Thyroid gland (tissue), 4 donors: ENCODE measurements at places on chromosomes 13 and 19. TPM values are rescaled to one million over a fixed set of nuclear protein-coding genes. Genes with fewer than 3 reads are reported as not detected.

SKA3 gene
- total RNA-seq, result 1.3 TPM

- H3K36me3 ChIP-seq, result no peaks in the 10 kb centered on the region
- H3K4me3 ChIP-seq, result no peak overlapping the region
- no peak overlapping the region for H3K27ac ChIP-seq
- H3K4me1 ChIP-seq, result no peaks in the 10 kb centered on the region
- no peaks in the 10 kb centered on the region for H3K27me3 ChIP-seq
Measured at GRCh38 chr19:43806848-43807247, 4.6 kb upstream of the LYPD5 start.

LRRC25 gene
- 7.1 TPM for total RNA-seq

DNA sequence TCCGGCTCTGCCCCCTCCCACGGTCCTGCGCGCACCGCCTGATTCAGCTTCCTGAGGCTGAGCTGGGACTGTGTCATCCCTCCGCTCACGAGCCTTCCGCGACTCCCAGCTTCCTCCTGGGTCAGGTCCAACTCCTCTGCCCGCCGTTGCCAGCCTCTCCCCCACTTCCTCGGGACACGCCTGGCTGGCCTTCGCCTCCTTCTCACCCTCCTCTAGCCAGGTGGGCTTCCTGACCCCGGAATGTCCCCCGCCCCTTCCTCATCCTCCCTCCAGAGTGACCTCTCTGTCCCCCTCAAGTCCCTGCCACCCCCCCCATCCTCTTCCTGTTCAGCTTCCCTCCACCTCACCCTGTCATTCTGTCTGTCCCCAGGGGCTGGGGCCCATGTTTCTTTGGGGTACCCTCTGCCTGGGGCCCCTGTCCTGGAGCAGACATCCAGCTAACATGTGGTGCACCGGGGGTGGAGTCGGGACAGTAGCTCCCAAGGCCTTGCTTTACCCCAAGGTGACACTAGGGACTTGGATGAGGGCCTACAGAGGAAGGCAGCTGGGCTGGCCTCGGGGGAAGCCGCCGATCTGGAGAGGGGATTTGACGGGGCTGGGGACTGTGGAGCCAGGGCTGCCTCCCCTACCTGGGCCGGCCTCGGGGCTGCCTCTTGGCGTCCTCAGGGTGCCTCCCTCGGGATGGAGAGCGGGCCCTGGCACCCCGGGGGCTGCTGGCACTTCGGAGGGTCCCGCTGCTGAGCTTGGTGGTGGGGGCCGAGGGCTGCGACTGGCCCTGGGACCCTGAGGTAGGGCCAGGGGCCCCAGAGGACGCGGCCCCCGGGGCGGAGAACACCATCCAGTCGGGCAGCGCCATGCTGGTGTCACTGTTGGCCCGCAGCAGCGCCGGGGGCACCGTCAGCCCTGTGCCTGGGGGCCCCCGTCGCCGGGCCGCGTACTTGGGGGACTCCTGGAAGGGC, 16.5 kb downstream of the SHANK1 start:
- no peak overlapping the region for H3K4me3 ChIP-seq
- no peaks in the 10 kb centered on the region for H3K36me3 ChIP-seq
- DNase-seq, result no peak
- H3K4me1 ChIP-seq, result no peaks in the 10 kb centered on the region

- no peaks in the 10 kb centered on the region for H3K4me1 ChIP-seq
- no peaks in the 10 kb centered on the region for H3K36me3 ChIP-seq
- H3K4me3 ChIP-seq, result no peak overlapping the region
- no peak overlapping the region for H3K27ac ChIP-seq
- DNase-seq, result no peak
Measured at GRCh38 chr13:20206698-20207235, 14.0 kb upstream of the GJB2 start.

IQCN gene
- 9.5 TPM for total RNA-seq

TLE6 gene
- 11.1 TPM for total RNA-seq

GRCh38 chr13:113656831-113657671, 947 bp downstream of the ATP4B start:
- no peak overlapping the region for H3K4me3 ChIP-seq
- H3K4me1 ChIP-seq, result no peaks in the 10 kb centered on the region
- H3K36me3 ChIP-seq, result no peaks in the 10 kb centered on the region
- no peaks in the 10 kb centered on the region for H3K27me3 ChIP-seq
- no peak overlapping the region for H3K27ac ChIP-seq

RGL3 gene
- total RNA-seq, result 136 TPM

DNA sequence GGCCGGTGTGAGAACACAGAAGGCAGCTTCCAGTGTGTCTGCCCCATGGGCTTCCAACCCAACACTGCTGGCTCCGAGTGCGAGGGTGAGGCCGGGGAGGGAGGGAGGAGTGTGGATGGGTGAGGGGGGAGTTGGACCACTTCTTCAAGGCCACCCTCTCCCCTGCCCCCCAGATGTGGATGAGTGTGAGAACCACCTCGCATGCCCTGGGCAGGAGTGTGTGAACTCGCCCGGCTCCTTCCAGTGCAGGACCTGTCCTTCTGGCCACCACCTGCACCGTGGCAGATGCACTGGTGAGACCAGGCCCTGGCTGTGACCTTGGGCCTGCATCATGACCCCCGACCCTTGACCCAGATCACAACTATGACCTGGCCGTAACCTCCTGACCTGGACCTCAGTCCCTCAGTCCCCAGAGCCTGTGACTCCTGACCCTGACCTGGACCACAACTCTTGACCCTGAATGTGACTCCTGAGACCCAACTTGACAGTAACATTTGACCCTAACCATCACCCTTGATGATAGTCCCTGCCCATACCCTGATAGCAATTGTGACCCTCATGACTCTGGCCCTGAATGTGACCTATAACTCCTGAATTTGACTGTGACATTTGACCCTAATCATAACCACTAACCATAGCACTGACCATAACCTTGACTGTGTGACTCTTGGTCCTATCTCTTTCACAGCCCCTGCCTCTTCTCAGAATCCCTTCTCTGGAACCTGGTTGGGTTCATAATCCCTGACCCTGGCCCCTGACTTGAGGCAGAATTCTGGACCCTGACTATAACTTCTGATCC, 10.9 kb downstream of the LTBP4 start:
- H3K4me1 ChIP-seq, result peaks cover 12% of the 10 kb centered on the region
- no peak overlapping the region for H3K27ac ChIP-seq
- H3K4me3 ChIP-seq, result no peak overlapping the region
- no peaks in the 10 kb centered on the region for H3K36me3 ChIP-seq
- H3K27me3 ChIP-seq, result no peaks in the 10 kb centered on the region

GRCh38 chr13:43880926-43881325, 1.2 kb downstream of the LACC1 start:
- no peak for DNase-seq
- H3K36me3 ChIP-seq, result no peaks in the 10 kb centered on the region
- H3K27me3 ChIP-seq, result no peaks in the 10 kb centered on the region
- no peak overlapping the region for H3K4me3 ChIP-seq

ZNF845 gene
- 6.2 TPM for total RNA-seq

ICAM4 gene
- total RNA-seq, result not detected

ABHD17A gene
- 134 TPM for total RNA-seq

GRCh38 chr13:44752164-44752563, 176.0 kb upstream of the TSC22D1 start:
- H3K27ac ChIP-seq, result no peak overlapping the region
- no peak for DNase-seq
- H3K4me1 ChIP-seq, result no peaks in the 10 kb centered on the region
- H3K27me3 ChIP-seq, result no peaks in the 10 kb centered on the region
- no peaks in the 10 kb centered on the region for H3K36me3 ChIP-seq

- H3K4me3 ChIP-seq, result peak overlapping the region; percentile 54
- H3K27me3 ChIP-seq, result no peaks in the 10 kb centered on the region
- DNase-seq, result peak; percentile 93
- peak overlapping the region; percentile 96 for H3K27ac ChIP-seq
- H3K36me3 ChIP-seq, result no peaks in the 10 kb centered on the region
Measured at GRCh38 chr19:18291590-18292461, 10.4 kb upstream of the JUND start.

DNA sequence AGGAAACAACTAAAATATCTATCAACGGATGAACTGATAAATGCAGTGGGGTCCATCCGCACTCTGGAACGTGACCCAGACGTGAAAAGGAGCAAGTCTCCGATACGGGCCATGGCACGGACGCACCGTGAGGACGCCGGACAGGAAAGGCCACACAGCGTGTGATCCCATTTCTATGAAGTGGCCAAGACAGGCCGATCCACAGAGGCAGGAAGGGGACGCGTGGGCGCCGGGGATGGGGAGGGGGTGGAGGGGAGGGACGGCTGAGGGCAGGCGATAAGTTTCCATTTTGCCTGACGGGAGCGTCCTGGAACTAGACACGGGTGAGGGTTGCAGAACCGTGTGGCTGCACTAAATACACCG, 13.8 kb downstream of the SHC2 start:
- no peak for DNase-seq
- H3K27ac ChIP-seq, result no peak overlapping the region
- no peaks in the 10 kb centered on the region for H3K36me3 ChIP-seq
- H3K4me3 ChIP-seq, result no peak overlapping the region

- no peak overlapping the region for H3K4me3 ChIP-seq
- no peak for DNase-seq
- H3K4me1 ChIP-seq, result no peaks in the 10 kb centered on the region
Measured at GRCh38 chr13:59658027-59658737, 505.5 kb downstream of the DIAPH3 start.

PLIN5 gene
- 4.1 TPM for total RNA-seq

DNA sequence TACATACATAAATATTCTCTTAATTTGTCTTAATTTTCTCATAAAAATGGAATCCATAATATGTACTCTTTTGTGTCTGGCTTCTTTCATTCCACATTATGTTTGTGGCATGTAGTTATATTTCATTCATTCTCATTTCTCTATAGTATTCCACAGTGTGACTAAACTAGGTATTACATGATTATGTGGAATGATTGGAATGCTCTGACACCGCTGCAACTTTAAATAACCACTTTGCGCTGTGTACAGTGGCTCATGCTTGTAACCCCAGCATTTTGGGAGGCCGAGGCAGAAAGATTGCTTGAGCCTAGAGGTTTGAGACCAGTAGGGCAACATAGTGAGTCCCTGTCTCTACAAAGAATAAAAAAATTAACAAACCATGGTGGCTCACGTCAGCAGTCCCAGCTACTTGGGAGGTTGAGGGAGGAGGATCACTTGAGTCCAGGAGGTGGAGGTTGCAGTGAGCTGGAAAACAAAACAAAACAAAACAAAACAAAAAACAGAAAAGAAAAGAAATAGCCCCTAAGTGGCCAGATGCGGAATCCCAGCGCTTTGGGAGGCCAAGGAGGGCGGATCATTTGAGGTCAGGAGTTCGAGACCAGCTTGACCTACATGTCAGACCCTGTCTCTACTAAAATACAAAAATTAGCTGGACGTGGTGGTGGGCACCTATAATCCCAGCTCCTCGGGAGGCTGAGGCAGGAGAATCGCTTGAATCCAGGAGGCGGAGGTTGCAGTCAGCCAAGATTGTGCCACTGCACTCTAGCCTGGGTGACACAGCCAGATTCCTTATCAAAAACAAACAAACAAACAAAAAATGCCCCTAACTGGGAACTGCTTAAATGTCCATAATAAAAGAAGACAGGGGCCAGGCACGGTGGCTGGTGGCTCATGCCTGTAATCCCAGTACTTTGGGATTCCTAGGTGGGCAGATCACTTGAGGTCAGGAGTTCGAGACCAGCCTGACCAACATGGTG, 8.0 kb upstream of the SAE1 start:
- H3K36me3 ChIP-seq, result no peaks in the 10 kb centered on the region
- no peaks in the 10 kb centered on the region for H3K4me1 ChIP-seq
- no peak overlapping the region for H3K4me3 ChIP-seq
- H3K27ac ChIP-seq, result no peak overlapping the region

DNA sequence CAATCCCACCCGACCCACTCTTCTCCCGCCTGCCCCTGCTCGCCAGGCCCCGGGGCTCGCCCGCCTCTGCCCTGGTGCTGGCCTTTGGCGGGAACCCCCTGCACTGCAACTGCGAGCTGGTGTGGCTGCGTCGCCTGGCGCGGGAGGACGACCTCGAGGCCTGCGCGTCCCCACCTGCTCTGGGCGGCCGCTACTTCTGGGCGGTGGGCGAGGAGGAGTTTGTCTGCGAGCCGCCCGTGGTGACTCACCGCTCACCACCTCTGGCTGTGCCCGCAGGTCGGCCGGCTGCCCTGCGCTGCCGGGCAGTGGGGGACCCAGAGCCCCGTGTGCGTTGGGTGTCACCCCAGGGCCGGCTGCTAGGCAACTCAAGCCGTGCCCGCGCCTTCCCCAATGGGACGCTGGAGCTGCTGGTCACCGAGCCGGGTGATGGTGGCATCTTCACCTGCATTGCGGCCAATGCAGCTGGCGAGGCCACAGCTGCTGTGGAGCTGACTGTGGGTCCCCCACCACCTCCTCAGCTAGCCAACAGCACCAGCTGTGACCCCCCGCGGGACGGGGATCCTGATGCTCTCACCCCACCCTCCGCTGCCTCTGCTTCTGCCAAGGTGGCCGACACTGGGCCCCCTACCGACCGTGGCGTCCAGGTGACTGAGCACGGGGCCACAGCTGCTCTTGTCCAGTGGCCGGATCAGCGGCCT, 4.1 kb downstream of the LRFN3 start:
- no peak for DNase-seq
- H3K4me1 ChIP-seq, result peaks cover 16% of the 10 kb centered on the region
- H3K27ac ChIP-seq, result no peak overlapping the region
- peaks cover 13% of the 10 kb centered on the region for H3K36me3 ChIP-seq
- no peak overlapping the region for H3K4me3 ChIP-seq

GRCh38 chr13:80173224-80173623, 167.7 kb downstream of the SPRY2 start:
- H3K27me3 ChIP-seq, result no peaks in the 10 kb centered on the region
- H3K27ac ChIP-seq, result no peak overlapping the region
- no peak overlapping the region for H3K4me3 ChIP-seq
- H3K4me1 ChIP-seq, result no peaks in the 10 kb centered on the region
- no peak for DNase-seq

CCDC70 gene
- 0.40 TPM for total RNA-seq

DNA sequence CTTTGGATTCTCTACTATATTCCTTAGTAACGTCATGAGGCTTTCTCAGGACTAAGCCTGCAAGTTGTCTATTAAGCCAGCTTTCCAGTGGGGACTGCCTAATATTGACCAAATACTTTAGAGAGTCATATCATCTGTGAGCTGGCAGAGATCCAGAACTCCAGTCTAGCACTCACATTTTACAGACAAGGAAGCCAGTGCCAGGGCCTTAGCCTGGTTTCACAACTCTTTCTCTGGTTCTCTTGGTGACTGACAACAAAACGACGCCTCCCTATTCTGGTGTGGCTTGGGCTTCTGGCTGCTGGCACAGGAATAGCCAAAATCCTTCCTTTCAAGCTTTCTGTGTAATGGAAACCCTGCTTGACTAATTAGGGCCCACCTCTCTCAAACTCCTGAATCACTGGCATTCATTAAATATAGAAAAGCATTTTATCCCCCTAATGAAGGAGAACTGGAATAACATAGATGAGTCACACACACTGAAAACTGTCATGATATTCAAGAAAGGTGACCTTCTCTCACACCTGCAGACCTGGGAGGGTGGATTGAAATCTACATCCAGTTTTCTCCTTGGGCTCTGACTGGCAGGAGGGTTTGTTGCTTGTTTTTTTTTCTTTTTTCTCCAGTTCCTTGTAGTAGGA, 75.2 kb upstream of the UBL3 start:
- H3K27me3 ChIP-seq, result no peaks in the 10 kb centered on the region
- DNase-seq, result peak; percentile 81
- peaks cover 42% of the 10 kb centered on the region for H3K4me1 ChIP-seq
- H3K4me3 ChIP-seq, result no peak overlapping the region
- H3K27ac ChIP-seq, result peak overlapping the region; percentile 90
- no peaks in the 10 kb centered on the region for H3K36me3 ChIP-seq
